NCI-H1048 (cell line): ENCODE measurements at places on chromosomes 3 and 15.

DNA sequence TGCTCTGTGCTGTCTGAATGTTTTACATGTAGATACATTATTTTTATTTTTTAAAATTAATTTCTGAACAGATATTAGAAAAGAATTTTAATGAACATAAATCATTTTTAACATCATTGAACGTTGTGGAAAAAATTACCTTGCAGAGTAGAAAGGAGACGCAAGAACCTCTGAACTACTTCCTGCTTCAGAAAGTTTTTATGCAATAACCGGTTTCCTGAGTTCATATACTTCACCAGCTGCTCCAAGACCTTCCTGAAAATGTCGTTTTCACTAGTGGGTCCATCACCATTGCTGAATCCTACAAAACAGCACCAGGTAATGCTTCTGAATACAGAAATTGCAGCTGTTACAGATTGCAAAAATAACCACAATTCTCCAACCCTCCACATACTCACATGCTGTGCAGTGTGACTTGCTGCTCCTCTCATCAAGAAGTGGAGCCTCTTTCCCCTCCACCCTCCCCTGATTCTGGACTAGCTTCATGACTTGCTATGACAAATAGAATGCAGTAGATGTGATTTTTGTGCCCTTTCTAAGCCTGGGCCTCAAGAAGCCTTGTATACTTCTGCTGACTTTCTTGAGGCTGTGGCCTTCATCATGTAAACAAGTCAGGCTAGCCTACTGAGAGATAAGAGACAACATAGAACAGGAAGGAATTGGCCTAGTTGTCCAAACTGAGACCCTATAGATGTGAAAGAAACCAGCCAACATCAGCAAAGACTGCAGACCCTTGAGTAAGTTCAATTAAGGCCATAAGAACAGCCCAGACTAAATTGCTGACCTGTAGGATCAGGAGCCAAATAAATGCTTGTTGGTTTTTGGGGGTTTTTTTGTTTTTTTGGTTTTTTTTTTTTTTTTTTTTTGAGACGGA is 80.4 kb downstream of the TRANK1 start:
- DNase-seq = no peak

GRCh38 chr3:108487439-108487838 is 23.0 kb downstream of the MYH15 start:
- DNase-seq = no peak

- no peak for DNase-seq
Observed at GRCh38 chr15:52042051-52042851, 23.2 kb downstream of the MAPK6 start.

DNA sequence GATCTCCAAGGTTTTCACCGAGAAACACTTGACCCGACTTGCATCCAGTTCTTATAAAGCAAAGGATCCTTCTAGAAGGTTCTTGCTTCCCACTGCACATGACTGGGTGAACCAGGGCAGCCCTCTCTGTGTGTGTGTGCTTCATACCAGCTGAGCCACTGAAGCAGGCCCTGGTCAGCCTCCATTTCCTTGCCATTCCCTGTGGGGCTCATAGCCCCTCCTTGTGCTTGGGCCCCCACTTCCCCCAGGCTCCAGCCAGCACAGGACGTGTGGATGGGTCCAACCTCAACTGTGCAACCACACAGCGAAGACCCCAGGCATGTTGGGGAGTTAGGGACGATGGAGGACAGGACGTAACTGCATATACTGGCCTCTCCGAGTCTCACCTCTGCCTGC is 15.5 kb downstream of the KLF15 start:
- no peak for DNase-seq

GRCh38 chr15:37221671-37222145 is 121.4 kb upstream of the MEIS2 start:
- DNase-seq = no peak

- DNase-seq = no peak
Observed at GRCh38 chr3:134666885-134667284, 16.1 kb upstream of the KY start.

- DNase-seq = no peak
Observed at GRCh38 chr15:90334304-90334731, 17.8 kb upstream of the ZNF774 start.

GRCh38 chr15:66822114-66822513 is 120.1 kb downstream of the SMAD6 start:
- no peak for DNase-seq

GRCh38 chr15:31065824-31066223 is 35.7 kb downstream of the TRPM1 start:
- no peak for DNase-seq

DNA sequence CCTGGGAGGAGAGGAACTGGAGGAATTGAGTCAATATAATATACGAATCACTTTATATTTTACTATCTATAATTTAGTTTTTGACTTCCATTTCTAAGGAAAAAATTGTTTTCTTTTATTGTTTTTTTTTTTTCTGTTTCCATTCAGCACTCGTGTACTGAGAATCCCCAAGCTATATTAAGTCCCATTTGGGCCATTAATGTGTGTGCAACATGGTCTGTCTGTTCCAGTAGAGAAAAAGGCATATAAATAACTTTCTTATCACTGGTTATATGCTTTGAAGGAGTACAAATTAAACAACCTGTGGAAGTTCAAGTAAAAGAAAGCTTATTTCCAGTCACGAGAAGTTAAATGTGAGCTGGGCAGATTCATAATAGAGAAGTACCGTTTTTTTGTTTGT is 498.9 kb upstream of the TPRG1 start:
- no peak for DNase-seq

DNA sequence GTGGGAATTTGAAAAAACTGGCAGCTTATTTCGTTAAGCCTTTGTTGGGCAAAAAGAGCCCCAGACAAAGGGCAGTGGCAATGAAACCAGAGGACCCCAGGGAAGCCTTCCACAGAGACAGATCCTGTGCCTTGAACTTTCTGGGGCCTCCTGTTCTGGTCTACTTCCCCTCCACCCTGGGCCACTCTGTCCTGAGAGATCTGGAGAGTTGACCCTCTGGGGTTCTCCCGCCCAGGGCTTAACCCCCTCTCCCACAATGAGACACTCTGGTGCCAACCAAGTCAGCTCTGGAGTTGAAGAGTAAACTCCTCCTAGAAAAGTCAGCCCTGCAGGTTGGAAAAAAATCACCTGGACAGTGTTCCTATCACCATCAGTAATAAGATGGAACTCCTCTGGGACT is 20.8 kb downstream of the EHD4 start:
- DNase-seq = no peak

DNA sequence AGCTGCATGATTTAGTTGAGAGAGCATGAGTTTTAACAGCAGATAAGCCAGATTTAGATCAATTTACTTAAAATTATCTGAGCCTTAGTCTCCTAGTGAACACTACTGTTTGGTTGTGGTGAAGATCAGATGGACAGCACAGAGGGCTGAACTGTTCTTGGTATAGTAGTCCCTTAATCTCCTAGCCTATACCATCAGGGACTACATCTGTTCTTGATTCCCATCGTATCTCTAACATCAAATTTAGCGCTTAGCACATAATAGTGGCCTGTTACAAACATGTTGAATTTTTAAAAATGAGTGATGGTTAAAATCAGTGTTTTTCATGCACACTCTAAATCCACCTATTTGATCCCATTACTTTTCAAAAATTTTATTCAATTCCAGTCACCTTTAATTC is 507.7 kb downstream of the GRM7 start:
- no peak for DNase-seq

- no peak for DNase-seq
Observed at GRCh38 chr3:43366481-43366880, 80.1 kb downstream of the SNRK start.

- DNase-seq = no peak
Observed at GRCh38 chr15:91165850-91166249, 65.8 kb downstream of the SV2B start.

DNA sequence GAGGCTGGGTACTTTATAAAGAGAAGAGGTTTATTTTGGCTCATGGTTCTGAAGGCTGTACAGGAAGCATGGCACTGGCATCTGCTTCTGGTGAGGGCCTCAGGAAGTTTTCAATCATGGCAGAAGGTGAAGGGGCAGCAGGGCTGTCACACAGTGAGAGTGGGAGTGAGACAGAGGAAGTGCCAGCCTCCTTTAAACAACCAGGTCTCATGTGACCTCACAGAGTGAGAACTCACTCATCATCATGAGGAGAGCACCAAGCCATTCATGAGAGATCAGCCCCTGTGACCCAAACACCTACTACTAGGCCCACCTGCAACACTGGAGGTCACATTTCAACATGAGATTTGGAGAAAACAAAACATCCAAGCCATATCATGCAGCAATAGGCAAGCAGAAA is 9.3 kb upstream of the RFTN1 start:
- DNase-seq = no peak

- peak; percentile 49 for DNase-seq
Observed at GRCh38 chr15:88894348-88894818, 961 bp downstream of the HAPLN3 start.

DNA sequence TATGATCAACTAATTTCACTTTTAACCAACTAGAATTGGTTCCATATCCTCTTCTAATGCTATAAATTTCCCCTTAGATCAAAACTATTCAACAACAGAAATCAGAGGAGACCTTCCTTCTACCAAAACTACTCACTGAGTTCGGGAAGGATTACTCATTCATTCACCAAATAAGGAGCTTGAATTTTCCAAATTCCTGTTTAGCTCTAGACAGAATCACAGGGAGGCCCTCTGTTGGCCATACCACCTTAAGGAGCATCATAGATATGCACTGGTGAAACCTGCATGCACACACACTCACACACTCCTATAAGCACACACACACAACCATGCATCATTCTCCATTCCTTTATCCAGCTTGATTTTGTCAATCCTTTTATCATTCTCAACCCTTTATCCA is 49.0 kb downstream of the SUCLG2 start:
- no peak for DNase-seq

GRCh38 chr3:65400899-65401298 is 637.8 kb downstream of the MAGI1 start:
- DNase-seq = no peak

GRCh38 chr3:182583545-182583944 is 209.8 kb upstream of the ATP11B start:
- DNase-seq = no peak

DNA sequence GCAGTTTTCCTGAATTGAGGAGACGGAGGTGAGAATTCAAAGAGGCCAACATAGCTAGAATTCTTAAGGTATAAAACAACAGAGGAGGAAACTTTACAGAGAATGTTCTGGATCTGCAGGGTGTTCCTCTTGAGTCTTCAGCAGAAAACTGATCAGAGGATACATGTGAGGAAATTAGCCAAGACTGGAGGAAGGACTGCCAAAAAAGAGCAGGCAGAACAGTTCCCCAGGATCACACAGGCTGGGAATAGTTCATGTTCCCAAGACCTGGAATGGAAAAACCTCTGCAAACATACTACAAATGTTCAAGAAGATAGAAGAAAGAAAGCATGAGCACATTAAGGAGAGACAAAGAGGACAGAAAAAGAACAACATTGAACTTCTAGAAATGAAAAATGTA is 7.5 kb downstream of the SLC49A4 start:
- no peak for DNase-seq

DNA sequence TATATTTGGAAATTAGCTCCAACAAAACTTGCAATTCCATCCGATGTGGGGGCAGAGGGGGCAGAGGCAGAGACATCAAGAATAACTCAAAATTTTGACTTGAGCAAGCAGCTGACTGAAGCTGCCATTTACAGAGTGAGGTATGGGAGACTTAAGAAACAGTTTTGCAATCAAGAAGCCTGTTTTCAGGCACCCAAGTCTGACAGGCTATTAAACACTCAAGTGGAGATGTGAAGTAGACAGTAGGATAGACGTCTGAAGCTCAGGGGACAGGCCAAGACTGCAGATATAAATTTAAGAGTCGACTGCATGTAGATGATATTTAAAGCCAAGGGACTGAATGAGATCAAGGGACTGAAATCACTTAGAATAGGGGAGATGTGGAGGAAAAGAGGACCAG is 9.9 kb upstream of the SH3BP5 start:
- DNase-seq = no peak

DNA sequence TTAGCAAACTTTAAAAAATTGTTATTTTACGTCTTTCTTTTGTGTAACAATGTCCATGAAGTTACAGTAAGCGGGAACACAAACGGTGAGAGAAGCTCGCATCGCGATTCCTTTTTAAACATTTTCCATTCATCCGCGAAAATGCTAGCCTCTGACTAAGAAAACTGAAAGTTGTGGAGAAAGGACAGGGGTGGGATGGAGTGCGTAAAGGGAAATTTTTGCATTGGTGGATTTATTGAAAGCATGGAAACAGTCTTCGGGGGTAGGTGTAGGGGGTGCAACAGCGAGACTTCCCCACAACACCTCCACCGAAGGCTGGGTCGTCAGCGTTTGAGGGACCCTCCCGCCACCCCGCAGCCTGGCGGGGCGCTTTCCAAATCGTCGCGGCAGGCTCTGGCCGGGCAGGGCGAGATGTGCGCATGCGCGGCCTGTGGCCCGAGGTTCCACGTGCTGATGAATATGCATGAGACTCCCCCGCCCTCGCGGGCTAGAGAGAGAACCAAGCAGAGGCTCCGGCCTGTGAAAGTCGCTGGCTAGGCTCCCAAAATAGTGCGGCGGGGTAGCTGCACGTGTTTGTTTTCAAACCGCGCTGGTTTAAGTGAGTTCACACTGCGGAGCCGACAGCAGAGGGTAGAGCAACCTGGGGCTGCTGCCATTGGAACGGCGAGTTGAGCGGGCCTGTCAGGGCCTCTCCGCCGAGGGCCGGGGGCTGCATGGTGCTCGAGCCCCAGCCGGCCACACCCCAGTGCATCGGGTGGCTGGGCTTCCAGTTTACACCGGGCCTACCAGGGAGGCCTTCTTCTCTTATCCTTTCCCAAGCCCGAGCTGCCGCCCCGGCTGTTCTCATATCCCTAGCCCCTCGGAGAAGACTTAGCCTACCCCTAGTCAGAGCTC is 9.9 kb downstream of the ZIC1 start:
- no peak for DNase-seq

DNA sequence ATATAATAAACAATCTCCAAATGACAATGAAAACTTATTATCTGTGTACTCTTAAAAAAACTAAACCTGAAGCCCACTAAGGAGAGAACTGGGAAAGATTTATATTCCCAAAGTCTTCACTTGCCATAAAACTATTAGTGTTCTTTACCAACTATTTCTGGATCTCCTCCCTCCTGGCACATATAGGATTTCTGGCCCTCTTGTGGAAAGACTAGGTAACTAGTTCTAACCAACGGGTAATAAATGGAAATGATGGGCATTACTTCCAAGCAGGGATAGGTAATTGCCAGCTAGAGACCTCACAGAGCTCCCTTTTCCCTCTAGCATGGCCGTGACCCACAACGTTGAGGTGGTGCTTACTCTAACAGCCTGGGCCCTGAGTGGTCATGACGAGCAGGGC is 110.1 kb downstream of the DNAH12 start:
- no peak for DNase-seq
